Vagina (tissue), 2 donors: ENCODE measurements at places on chromosomes 6 and 20.

DNA sequence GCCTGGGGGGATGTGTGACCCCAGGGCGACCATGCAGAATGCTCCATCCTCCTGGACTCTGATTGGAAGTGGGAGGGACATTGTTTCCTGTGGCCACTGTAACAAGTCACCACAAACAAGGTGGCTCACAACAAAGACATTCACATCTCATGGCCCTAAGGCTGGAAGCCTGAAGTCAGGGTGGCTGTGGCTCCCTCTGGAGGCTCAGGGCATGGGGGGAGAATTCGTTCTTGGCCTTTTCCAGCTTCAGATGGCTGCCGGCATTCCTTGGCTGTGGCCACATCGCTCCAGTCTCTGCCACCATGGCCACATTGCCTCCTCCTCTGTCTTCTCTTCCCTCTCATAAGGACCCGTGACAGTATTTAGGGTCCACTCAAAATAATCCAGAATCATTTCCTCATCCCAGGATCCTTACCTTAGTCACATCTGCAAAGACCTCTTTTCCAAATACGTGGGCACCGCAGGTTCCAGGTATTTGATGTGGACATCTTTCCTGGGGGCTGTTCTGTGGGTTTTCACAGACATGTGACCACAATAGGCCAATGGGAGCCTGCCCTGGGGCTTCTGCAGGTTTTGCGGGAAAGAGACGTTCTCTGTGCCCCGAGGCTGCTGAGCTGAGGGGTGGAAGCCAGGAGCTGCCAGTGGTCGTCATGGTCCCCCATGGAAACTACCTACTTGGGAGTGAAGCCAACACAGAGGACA is 249.3 kb downstream of the PREX1 start:
- DNase-seq, result no peak

GRCh38 chr20:51258582-51259165 is 235.8 kb upstream of the KCNG1 start:
- DNase-seq, result no peak

DNA sequence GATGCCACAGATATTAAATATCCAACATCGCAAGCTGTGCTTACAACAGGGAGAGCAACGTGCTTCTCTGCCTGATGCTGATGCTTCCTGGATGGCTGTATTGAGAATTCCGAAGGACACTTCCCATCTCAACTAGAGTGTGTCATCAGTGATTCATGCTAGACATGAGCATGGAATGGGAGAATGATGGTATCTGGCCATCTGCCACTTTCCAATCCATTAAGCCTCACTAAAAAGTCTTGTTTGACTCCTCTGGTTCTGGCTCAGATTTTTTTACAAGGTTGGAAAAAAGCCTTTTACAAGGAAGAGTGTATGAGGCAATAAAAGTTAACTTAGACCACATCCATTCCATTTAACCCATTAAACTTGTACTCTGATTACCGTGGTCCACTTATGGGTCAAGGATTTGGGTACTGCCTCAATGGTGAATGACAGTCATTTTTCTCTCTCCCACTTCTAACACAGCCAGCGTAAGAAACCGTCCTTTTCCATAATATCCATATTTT is 265.3 kb downstream of the UST start:
- DNase-seq, result no peak

GRCh38 chr6:132272776-132273175 is 128.5 kb downstream of the MOXD1 start:
- DNase-seq, result no peak

DNA sequence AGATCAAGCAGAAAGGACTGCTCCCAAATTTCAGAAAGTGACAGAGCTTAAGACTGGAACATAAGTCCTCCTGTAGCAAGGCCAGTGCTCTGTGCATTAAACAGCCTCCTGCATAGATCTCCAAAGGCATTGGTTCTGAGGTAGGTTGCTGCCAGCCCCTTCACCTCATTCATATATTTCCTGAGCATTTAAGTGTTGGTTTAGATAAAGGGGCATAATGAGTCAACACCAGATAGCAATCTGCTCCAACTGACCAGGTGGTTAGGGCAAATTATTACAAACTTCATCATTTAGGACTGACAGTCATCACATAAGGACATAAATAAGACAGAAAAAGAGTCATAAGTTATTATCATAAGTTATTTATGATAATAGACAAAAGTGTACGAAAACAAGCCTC is 10.7 kb downstream of the PTPRK start:
- no peak for DNase-seq

GRCh38 chr6:30462482-30462881 is 26.8 kb upstream of the HLA-E start:
- no peak for DNase-seq

DNA sequence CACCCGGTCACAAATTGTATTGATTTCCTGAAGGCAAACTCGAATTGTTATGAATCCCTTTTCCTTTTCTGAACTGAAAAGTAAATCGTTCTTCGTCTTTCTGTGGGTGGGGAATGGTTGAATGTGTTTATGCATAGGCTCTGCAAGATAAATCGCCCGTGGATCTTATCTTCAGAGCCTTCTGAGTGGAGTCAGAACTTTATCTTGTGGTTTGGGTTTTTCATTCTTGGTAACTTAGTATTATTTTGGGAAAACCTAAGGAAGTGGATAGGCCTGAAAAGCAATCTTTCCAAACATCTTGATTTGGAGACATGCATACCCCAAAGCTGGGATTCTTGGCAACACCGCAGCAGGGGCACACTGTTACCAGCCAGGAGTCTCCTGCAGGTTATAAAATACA is 122.4 kb downstream of the MAP3K7 start:
- DNase-seq, result no peak

GRCh38 chr6:83883240-83883639 is 23.8 kb downstream of the CYB5R4 start:
- no peak for DNase-seq

DNA sequence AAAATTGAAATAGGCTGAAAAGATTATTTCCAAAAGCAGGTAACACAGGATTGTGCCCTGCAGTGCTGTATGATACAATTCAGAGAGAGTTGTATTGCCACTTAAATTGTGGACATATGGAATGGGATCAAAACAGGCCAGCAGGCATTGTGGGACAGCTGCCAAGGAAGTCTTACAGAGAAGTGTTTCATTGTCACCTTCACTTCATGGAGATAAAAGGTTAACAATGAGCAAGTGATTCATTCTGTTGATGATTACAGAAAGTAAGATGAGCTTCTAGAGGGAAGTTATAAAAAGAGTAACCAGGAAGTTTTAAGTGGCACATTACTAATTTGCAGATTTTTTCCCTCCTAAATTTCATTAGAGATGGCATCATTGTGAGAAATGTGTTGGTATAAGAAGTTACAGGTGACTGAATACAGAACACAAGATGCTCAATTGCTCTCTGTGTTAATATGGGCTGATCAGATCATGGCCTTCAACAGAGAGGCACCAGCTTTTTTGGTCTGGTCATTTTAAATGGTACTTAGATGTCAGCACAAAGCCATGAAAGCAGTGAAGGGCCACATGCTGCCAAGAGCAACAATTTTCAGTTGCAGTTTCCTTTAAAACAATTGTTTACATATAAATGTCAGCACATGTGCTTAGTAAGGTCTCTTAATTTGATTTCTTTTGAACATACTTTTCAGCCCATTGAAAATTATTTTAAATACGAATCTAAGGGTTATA is 402.5 kb upstream of the FKBP1C start:
- DNase-seq, result no peak

DNA sequence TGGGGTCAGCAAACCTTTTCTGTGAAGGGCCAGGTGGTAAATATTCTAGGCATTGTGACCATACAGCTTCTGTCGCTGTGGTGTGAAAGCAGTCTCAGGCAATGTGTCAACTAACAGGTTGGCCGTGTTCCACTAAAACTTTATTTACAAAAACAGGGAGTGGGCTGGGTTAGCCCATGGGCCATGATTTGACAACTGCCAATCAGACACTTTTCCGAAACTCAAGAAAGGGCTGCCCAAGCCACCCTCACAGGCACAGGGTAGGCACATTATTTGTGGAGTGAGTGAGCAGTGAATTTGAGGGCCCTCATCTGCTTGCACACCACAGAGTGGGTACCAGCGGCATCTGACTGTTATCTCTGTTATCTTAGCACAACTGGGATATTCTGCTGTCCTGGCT is 290.3 kb downstream of the TAF4 start:
- no peak for DNase-seq
